ENCODE measurements at places on chromosomes 16 and 17.

- no peak for DNase-seq
Measured at GRCh38 chr17:32828822-32829221, 48.1 kb downstream of the MYO1D start.

DNA sequence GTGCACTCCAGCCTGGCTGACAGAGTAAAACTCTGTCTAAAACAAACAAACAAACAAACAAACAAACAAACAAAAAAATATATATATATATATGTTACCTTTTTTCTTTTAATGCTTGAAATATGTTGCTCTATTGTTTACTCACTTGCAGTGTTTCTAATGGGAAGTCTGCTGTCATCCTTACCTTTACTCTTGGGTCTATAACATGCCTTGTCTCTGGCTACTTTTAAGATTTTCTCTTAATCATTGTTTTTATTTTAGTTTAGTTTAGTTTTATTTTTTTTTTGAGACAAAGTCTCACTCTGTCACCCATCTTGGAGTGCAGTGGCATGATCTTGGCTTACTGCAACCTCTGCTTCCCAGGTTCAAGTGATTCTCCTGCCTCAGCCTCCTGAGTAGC, 16.1 kb upstream of the TNRC6A start:
- DNase-seq = no peak

- DNase-seq = no peak
Measured at GRCh38 chr16:11759163-11759834, 16.6 kb upstream of the TXNDC11 start.

- DNase-seq = no peak
Measured at GRCh38 chr16:74773446-74774222, 986 bp downstream of the FA2H start.

GRCh38 chr17:80510132-80510531, 33.7 kb upstream of the NPTX1 start:
- DNase-seq = no peak

- DNase-seq = peak; percentile 85
Measured at GRCh38 chr17:37174205-37174604, 201.6 kb upstream of the C17orf78 start.

DNA sequence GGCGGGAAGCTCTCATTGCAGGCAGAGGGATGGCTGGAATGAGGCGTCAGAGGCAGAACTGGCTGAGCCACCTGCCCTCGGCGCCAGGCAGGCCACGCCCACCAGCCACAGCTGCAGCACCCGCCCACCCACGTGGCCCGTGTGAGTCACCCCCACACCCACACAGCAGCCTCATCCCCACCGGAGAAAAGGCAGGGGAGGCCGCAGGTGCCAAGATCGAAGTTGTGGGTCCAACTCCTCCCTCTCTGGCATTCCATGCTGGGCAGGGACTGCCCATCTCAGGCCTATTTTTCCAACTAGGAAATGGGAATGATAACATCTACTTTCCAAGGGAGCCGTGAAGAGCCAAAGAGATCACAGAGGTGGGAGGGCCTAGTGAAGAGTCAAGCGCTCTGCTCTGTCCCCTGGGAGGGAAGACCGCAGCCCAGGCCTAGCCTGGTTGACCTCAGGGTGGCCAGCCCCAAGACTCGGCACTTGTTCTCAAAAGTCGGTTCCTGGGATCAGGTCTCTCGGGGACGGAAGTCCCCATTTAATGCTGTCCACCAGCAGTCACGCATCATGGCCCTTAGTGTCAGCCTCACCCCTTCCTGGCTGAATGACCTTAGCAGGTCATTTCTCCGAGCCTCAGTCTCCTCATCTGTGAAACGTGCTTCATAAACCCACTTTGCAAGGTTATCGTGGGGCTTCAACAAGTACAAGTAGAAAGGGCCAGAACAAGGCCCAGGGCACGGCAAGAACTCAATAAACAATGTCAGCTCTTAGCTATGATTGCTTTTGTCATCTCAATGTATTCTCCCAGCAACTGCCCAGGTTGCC, at the start of gene TRPV3:
TRPV3 (minus strand) TSS at position 45 of the 816 bp plus-strand sequence. CDS start 2,962 bp downstream, outside the sequence.
- DNase-seq = no peak

DNA sequence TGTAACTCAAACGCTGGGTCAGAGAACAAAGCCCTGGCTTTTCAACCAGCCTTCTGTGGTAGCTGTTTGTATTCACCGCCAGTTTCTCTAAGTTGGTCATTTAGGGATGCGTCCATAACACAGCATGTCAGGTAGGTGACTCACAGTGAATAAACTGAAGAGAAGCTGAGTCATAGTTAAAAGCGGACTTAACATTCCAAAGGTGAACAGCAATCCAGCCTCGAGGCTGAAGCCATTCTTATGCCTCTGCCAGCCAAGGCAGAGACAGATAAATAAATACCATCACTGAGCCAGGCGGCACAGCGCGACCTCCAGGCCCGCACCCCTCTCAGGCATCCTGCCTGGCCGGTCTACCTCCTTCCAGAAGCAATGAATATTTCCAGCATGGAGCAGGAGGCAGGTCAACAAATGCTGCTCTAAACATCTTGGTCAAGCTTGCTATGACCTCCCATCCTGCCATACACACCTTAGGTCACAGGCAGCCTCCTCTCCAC, 12.4 kb upstream of the CACNG4 start:
- DNase-seq = no peak

GRCh38 chr16:19005561-19006445, 22.1 kb downstream of the TMC7 start:
- peak; percentile 93 for DNase-seq

GRCh38 chr17:78677303-78678221, 100.4 kb upstream of the DNAH17 start:
- DNase-seq = no peak

DNA sequence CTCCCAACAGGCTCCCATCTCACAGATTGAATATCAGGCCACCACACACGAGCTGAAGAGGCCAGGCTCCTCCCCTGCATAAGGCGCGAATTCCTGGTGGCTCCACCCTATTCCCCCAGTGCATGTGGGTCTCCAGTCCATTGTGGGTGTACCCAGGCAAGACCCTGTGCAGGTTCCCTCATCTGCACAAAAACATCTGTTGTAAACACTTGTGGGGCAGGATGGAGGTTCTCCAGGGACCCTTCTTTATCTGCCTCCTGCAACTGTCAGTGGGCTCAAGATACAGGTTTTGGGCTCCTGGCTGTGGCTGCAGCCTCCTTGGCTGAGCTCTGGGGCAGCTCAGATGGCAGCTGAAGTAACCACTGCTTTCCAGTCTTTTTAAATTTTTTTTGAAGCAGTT, 17.6 kb upstream of the LGALS9 start:
- DNase-seq = no peak

- DNase-seq = no peak
Measured at GRCh38 chr16:64440005-64440404, 681.9 kb downstream of the CDH11 start.

DNA sequence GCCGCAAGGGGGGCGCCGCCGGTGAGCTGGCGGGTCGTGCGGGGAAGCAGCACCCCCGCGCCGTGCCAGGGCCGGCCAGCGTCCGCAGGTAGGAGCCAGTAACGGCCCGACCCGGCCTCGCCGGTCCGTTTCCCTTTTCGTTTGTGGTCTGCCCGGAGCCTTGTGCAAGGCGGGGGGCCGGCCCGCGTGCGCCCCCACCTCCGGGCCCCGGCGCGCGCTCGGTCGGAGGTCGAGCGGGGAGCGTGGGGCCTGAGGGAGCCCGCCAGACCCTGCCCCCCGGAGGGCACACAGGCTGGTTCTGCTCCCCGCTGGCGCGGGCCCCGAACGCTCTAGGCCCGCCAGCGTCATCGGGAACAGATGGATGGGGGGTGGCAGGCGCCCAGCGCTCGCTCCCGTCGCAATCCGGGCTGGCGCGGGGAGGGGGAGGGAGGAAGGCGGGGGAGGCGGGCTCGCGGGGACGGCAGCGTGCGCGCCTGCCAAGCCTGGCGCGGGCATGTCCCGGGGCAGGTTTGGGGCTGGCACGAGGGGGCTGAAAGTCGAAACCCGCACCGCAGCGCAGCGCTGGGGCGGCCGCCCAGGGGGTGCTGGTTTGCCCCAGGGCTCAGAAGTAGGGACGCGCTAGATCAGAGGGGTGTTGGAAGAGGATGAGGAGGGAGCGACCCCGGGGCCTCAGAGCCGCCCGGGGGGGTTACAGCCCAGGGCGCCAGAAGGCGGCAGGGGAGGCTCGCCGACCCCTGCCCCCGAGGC, 1.5 kb upstream of the GSE1 start:
- peak; percentile 60 for DNase-seq

GRCh38 chr16:68470461-68471150, 22.3 kb upstream of the SMPD3 start:
- DNase-seq = no peak

GRCh38 chr16:24609740-24610415, 70.5 kb downstream of the RBBP6 start:
- DNase-seq = peak; percentile 50

GRCh38 chr17:55730808-55731207, 8.1 kb upstream of the TMEM100 start:
- DNase-seq = peak; percentile 35

GRCh38 chr17:65027305-65027704, 29.2 kb downstream of the GNA13 start:
- DNase-seq = peak; percentile 79

- DNase-seq = peak; percentile 55
Measured at GRCh38 chr17:50661795-50662391, 27.2 kb downstream of the ABCC3 start.

DNA sequence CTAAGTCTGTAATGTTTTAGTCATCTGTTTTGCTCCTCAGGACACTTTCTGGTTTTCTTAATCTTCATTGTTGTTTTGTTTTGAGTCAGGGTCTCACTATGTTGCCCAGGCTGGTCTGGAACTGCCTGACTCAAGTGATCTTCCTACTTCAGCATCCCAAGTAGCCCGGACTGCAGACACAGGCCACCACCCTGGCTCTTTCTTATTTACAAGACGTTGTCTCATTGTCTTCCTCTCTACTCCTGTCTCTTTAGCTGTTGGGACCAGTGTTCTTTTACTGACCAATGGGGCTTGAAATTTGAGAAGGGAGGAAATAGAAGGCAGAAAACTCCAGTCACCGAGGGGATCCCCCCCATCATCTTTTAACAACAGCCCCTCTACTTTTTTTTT, 1.2 kb downstream of the SCPEP1 start:
- DNase-seq = no peak

DNA sequence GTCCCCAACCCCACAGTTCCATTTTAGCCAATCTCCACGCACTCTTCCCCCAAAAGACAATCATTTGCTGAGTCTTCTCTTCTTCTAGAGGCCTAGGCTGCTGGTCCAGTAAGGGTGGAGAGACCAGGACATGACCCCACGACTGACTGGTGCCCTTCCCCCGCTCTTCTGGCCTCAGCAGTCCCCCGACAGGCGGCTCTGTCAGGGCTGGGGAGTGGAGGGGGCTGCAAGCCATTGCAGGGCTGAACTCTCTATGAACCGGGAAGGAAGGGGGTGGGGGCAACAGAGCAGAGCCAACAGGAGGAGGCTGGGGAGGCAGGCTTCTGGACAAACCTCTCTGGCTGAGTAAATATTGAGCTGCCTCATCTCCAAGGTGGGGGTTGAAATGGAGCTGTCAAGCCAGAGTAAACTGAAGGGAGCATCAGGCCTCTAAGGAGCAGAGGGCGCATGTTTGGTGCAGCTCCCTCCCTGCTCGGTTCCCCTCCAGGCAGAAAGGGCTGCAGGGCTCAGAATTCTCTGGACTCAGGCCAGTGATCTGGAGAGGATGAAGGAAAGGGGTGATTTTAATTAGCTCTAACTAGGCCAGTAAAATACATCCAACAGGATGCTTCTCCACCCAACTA, 8.7 kb downstream of the HOXB1 start:
- no peak for DNase-seq

DNA sequence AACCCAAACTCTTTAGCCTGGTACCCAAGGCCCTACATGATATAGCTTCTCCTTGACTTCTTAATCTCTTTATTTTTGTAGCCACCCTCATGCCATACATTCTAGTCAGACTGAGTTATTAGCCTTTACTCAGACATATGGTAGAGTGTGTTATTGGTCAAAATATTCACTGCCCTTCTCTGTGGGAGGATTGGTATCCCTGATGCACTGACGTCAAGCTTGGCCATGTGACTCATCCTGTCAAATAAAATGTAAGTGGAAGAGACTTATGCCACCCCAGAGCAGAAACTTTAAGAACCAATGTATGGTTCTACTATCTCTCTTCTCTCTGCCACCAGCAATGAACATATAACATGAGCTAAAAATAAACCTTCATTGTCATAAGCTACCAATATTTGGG, 12.2 kb upstream of the BEAN1 start:
- no peak for DNase-seq

DNA sequence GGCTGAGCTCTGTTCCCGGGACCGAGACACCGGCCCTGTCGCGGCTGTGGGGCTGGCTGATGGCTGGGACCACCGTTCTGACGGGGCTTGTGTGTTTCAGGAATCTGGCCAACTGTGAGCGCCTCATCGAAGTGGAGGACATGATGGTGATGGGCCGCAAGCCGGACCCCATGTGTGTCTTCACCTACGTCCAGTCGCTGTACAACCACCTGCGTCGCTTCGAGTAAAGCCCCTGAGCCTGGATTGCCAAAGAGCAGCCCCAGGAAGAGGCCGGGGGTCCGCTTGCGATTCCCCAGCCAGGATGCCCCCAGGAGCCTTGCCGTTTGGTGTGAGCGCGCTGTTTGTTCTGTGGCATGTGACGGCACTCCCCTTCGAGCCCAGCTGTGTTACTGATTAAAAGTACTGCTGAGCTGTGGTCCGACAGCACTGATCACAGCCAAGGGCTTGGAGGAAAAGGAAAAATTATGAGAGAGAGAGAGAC, 23.0 kb downstream of the SMTNL2 start:
- DNase-seq = no peak

DNA sequence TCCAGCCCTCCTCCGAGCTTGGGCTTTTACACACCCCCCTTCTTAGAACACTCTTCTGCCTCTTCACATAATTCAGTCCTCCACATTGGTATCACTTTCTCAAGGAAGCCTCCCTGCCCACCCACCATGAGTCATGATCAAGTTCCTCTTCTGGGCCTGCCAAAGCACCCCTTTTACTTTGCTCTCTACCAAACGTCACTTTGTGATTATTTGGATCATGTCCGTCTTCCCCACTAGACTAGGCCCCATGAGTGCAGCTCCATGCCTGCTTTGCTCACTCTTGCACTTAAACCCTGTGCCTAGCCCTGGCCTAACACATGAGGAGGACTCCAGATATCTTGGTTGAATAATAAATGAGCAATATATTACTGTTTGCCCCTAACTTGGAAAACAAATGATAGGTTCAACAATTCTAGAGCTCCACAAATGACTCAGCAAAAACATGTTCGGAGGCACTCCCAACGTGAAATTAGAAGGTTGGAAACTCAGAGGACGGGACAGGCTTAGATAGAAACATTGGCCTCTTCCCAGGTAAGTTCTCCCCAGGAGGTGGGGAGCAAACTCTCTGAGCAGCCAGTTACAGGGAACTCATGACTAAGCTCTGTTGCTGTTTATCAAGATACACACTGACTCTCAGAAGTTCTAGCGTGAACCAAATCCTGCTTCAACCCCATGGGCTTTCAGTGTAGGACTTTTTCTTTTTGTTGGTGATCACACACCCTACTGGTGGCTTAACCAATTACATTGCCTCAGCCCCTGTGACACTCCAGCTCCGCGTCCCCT, 28.3 kb downstream of the G6PC1 start:
- DNase-seq = peak; percentile 84

- DNase-seq = no peak
Measured at GRCh38 chr16:4911970-4912386, 25.0 kb downstream of the PPL start.

Measured in SK-MEL-5 (cell line).